MV-4-11 (cell line): ENCODE measurements at places on chromosomes 3 and 15.

GRCh38 chr3:126304704-126305103 lies 52.5 kb downstream of the KLF15 start:
- no peak for DNase-seq

DNA sequence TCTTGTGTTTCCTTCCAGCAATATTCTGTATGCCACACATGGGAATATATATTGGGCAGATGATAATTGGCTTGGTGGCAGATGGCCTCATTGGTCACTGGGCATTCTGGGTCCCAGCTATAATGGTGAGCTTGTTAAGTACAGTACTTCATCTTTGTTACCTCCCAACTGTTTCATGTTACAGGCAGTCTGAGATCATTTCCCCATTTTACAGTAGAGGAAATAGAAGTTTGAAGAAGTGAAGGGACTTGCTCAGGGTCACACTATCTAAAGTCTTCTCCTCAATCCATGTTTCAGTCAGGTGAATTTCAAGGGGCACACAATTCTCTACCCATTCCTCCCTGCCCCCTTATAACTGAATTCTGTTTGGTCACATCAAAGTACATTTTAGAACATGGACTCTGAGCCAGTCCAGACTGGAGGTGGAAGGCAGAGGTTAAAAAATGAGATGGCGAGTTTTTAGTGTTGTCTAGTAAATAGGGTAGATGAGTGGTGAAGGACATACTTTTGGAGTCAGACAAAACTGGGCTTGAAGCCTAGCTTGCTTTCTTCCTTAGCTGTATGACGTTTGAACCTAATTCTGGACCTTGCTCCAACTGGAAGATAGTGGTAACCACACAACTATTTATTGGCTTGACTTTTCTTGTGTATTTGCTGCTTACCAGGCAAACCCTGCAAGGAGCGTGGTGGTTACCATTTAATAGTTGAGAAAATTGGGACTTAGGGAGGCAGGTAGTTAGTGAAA lies 2.5 kb downstream of the EEFSEC start:
- DNase-seq = peak; percentile 56

GRCh38 chr3:66836363-66837152 lies 161.5 kb upstream of the KBTBD8 start:
- DNase-seq = no peak

DNA sequence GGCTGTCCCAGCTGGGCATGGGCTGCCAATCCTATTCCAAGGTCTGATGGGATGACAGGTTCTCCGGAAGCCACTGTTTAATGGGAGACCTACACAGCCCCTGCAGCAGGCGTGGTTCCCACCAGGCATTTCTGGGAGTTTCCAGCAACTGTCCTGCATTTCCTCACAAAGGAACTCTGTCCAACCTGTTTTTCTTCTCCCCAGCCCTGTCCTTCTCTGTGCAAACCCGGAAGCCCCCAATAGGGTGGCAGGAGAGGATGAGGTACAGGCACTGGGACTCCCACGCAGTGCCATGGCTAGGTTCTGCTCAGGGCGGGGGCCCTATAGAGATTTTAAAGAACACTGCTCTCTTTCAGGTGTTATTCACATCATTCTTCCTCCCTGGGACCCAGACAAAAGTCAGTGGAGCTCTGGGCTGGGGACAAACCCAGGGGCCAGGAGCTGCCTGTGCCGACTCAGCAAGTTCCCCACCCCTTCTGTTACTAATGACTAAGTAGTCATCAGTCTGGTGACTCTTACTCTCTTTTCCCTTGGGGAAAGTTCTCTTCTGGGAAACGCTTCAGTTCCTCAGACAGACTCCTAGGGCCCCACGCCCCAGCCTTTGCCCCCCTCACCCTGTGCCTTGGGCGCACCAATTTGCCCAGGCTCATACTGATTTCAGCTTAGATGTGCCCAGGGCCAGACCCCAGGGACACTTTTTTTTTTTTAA lies 97.7 kb downstream of the CD47 start:
- no peak for DNase-seq

DNA sequence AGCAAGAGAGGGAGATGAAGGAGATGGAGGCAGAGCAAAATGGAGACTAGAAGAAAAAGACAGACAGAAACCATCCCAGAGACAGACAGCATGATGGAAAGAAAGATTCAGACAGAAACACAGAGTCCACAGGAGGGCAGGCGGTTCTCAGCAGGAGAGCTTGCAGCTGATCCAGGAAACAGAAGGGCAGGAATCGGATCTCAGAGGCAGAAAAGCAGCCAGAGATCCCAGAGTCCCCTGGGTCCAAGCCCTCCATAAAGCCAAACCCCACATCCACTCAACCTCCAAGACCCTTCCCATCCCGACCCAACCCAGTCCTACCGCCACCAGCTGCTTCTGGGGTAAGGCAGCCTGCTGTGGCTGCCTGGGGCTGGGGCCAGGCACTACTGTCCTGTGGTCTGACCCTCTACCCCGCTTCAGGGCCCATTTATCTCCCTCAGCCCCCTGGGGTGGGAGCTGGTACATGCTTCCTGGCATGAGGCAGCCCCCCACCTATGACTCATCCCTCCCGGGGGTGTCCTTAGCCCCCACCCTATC lies at the start of gene UCN2:
UCN2 (minus strand) TSS at position 400 of the 537 bp plus-strand sequence. CDS start 657 bp downstream, outside the sequence.
- DNase-seq = peak; percentile 31

DNA sequence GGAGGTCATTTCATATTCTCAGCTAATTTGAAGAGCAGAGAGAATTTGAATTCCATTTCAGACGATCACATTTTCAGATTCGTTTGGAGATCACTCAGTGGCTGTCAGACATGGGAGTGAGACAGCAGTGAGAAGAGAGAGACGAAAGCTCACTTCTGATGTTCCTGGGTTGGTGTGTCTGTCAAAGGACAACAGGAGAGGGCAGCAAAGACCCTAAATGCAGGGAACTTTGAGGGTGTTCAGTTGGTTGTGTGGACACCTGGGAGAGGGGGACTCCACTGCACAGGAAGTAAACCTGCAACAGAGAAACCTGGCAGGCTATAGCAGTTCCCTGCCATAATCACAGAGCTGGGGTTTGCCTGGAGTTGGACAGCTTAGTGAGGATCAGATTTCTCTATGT lies 675.1 kb downstream of the SQOR start:
- DNase-seq = no peak

DNA sequence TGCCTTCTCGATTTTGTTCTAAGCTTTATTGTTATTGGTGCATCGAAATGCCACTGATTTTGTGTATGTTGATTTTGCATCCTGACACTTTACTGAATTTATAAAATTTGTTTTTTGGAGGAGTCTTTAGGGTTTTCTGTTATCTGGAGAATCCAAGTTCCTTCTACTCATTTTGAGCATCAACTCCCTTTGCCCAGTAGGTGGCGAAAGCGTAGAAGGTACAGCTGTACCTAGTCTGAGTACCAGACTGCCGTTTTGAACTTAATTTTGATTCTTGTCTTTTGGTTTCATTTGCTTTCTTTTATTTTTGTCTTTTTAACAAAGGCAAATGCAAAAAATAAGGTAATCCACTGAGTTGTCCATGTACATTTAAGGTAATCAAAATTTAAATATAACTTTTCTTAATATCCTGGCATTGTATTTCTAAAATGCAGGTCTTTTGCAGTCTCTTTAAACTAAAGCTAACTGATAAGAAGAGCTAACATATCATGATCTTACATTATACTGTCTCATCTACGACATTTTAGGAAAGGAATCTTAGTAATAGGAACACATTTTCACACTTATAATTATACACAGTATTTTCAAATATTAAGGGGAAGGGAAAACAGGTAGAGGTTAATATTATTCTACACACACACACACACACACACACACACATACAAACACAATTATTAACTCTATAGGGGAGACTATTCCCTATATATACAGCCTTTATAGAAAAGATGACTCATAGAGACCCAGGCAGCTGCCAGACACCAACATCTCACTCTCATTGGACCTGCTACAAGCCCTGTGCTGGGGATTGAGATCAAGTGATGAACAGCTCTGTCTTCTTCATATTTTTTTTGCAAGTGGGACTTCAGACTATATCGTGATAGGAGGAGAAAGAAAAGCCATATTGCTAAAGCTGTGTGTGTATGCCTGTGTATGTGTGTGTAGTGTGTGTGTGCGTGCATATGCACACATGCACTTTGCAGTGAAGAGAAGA lies 71.8 kb downstream of the SYNPR start:
- peak; percentile 58 for DNase-seq

GRCh38 chr15:31540633-31541032 lies 214.0 kb downstream of the KLF13 start:
- DNase-seq = no peak

DNA sequence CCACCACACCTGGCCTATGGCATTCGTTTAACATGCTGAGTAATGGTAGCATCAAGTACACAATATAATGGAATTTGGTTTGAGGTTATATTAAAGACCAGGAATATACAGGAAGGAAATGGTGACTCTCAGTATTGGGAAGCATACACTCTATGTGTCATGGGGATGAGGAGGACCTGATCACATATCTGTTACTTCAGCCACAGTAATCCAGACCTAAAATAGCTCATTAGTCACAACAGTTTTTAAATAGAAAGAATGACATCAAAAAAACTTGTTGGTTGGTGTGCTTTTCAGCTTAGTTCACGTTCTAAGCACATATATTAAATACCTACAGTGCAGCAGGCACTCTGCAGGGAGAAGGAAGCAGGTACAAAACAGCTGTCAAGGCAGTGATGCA lies 52.5 kb upstream of the ATP2C1 start:
- no peak for DNase-seq

GRCh38 chr3:185172086-185173049 lies 19.5 kb upstream of the C3orf70 start:
- peak; percentile 67 for DNase-seq

GRCh38 chr3:19488939-19489338 lies 340.6 kb downstream of the KCNH8 start:
- DNase-seq = no peak

DNA sequence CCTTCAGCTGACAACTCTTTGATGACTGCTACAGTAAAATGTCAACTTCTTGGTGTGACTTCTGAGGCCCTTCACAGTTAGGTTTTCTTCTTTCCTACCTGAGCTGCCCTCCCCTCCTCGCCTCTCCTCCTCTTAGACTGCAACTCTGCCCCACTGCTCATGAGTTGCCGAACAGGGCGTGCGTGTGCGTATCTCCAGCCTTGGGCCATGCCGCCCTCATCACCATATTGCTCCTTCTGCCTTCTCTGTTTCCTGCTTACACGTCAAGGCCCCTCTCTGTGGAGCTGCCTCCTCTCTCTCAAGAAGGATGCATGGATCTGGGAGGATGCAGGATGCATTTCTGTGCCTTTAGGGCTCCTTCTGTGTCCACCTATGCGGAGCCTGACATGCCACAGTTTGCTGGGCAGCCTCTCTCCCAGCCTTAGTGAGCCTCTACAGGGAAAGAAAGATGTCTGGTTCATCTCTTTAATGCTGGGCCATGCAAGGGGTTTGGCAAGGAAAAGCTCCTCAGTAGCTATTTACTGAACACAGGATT lies 205.9 kb downstream of the RPLP1 start:
- no peak for DNase-seq

DNA sequence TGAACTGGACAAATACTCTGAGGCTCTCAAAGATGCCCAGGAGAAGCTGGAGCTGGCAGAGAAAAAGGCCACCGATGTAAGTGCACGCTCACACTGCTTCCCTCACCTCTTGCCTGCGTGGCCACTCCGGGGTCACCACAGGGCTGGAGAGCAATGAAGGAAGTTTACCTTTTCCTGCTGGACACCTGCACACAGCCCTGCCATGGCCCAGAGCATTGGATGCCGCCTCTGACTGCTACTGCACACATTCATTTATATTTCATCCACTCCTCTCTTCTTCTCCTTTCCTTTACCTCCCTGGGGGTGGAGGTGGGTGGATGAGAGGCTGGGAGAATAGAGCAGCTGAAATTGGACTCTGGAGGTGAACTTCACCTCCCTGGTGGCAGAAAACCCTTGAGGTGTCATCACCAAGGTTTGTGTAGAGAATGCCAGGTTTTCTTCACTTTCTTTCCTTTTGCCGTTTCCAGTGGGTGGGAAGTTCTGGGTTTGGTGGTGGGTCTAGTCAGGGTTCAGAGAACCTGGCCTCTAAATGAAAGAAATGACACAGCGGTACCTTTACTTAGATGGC lies 1.6 kb downstream of the TPM1 start:
- no peak for DNase-seq

DNA sequence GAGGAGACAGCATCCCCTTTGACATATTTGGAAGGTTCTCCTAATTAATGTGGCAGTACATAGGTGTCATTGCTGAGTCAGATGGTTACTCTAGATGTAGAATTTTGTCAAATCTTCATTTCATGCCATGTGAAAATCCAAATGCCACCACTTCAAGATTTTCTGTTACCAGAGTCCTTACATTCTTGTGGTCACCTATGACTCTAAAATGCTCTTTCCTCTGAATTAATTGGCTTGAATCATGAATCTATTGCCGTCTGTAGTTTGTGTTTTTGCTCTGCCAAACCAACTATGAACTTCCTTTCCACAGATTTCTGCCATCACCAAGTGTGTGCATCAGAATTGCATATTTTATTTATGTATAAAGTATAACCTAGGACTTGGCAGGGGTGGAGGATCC lies 269.4 kb upstream of the ZPLD1 start:
- no peak for DNase-seq

DNA sequence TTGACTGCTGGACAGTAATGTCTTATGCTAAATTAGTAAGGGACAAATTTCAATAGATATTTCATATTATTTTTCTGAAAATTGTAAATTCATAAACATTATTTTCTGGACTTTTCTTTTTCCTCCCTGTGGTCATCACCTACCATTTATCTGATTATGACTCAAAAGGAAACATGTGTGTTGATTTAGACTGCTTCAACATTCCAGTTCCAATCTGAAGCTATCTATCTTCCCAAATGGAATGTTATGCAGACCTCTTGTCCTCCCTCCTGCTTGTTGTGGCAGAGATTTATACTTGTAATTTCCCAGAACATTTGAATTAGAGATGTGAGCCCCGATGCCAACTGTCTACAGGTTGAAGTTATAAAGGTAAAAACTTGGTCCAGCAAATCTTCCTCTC lies 803.4 kb downstream of the TUSC7 start:
- no peak for DNase-seq

DNA sequence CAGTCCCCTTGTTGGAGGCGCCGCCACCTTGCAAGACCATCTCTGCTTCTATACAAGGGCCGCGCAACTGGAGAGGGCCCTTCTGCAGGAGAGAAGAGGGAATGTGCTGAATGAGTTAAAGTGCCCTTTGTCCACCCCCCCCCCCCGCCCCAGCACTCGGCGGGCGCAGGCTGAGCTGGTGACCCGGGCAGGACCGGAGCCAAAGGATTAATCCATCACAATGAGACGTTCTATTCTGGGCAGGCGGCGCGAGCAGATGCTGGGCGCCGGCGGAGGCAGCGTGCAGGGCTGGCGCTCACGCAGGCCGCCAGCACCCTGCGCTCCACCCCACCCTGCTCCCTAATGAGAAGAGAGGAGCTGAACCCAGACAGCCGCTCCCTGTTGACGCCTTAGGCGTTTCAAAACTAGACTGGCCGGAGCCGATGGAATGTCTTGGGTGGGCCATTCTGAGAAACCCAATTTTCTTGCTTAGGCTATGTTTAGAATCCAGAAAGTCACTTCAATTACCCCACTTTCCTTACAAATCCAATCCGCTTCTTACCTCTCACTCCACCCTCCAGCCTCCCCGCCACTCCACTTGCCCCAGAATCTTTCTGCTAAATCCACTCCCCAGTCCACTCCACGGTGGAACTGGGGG lies 32.9 kb downstream of the GJD2 start:
- DNase-seq = no peak
